Stimulated activated CD8-positive, alpha-beta memory T cell treated with anti-CD3 and anti-CD28 coated beads, Interleukin-4, amount 100 ng/mL, for 24 hours (primary cell): ENCODE measurements at places on chromosomes 16 and 17.

GRCh38 chr16:49800876-49801275 is 55.0 kb downstream of the ZNF423 start:
- no peak for DNase-seq

GRCh38 chr17:80003969-80004368 is 31.7 kb downstream of the TBC1D16 start:
- no peak for DNase-seq

DNA sequence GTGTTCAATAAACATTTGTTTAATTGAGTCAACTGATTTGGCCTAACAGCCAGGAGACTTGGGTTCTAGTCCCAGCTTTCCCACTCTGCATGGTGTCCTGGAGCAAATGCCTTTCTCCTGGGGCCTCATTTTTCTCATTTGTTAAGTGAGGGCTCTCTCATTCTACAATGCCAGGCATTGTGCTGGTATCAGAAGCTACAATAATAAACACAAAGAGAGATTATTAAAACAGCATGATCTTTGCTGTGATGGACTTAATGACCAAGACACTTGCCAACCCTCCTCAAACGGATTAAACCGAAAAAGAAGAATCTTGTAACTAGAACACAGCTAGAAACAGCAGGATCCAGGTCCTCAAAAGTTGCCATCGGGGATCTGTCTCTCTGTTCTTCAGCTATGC is 4.8 kb upstream of the VAMP2 start:
- DNase-seq, result no peak

DNA sequence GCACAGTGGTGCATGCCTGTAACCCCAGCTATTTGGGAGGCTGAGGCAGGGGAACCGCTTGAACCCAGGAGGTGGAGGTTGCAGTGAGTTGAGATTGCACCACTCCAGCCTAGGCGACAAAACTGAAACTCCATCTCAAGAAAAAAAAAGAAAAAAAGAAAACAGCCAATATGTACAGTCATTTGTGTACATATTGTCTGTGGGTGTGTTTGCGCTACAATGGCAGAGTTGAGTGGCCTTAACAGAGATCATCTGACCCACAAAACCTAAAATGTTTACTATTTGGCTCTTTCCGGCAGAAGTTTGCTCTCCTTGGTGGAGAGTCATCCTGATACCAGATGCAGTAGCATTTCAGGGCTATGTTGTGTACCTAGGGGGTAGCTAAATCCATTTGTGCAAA is 57.9 kb downstream of the ARSG start:
- DNase-seq, result no peak

GRCh38 chr16:81551151-81551808 is 106.7 kb downstream of the CMIP start:
- no peak for DNase-seq

DNA sequence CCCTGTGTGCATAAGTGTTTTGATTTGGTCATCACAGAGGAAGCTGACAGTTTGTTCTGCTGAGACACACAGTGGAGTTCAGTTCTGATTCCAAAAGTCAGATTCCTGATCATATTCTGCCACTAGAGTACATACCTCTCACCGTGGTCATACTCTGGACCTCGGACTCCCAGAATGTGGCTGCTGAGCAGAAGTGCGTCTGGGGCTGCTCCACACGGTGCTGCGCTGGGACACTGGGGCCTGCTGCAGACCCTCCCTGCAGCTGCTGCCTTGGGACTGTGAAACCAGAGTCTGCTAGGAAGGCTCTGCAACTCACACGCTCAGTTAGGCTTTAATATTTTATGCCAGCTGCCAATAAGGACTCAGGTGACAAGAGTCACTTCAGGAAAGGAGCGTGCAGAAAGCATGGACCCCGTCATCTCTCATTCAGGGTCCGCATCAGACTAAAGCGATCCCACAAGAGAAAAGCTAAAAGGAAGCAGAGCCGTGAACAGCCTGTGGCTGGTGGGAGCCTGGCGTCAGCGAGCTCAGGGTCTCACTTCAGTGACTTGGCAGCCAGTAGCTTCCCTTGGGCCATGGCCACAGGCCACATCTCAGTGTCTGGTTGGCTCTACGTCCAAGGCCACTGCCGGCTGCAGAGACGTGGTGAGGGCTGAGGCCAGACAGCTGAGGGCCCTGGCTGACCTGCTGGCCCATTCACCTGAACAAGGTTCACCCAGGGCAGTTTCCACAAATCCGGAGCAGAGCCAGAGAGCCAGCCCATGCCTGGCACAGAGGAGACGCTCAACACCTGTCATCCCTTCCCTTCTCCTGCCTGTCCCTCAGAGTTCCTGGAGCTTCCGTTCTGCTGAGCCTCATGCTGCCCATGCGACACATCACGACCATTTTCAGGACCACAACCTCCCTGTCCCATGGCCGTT is 24.7 kb upstream of the KIFC3 start:
- DNase-seq, result no peak

DNA sequence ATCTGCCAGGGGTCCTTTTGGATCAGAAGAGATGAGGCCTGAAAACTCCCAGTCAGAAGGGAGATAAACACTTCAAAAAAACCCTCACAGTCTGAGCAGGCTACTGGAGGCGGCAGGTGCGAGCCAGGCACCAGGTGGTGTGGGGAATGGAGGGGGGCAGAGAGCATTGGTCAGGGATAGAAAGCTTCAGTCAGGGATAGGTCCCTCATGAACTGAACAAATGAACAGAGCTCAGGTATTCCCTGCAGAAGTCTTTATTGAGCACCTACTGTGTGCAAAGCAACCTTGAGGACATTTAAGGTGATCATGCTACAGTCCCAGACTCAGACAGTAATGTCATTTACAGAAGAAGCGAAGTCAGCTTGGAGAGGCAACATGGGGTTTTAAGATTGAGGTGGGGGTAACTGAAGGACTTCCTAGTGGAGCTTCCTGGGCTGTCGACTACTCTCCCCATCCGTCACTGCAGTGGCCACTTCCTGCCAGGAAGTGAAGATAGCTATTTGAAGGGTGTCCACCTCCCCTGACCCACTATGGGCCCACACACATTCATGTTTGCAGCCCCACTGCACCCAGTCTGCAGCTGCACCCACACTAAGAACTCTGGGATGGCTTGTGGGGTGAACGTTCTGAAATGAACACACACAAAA is 3.2 kb downstream of the KIFC3 start:
- no peak for DNase-seq

DNA sequence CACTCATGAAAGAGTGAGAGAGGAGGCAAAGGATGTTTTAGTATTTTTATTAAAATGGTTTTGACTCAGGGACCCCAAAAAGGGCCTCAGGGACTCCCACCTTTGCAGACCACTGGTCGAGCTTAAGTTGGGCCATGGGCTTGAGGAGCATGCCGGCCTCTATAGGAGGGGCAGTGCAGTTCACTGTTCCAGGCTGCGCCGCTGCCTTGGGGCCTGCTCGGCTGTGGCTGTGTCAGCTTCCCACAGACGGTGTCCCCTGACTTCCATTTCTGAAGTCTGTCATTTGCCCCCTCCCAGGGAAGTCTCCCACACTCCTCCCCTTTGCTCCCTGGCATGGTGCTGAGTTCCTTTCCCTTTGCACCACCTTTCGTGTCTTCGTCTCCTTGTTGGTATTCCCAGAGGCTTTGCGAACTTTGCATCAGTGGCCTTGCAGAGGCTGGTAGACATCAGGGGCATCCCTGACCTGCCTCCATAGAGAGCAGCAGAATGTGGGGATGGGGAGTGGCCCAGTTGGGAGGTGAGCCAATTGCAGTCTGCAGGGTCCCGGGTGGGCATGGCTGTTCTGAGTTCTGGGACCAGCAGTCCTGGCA is 17.1 kb downstream of the MPRIP start:
- no peak for DNase-seq

GRCh38 chr17:80476877-80477646 is 655 bp upstream of the NPTX1 start:
- no peak for DNase-seq

DNA sequence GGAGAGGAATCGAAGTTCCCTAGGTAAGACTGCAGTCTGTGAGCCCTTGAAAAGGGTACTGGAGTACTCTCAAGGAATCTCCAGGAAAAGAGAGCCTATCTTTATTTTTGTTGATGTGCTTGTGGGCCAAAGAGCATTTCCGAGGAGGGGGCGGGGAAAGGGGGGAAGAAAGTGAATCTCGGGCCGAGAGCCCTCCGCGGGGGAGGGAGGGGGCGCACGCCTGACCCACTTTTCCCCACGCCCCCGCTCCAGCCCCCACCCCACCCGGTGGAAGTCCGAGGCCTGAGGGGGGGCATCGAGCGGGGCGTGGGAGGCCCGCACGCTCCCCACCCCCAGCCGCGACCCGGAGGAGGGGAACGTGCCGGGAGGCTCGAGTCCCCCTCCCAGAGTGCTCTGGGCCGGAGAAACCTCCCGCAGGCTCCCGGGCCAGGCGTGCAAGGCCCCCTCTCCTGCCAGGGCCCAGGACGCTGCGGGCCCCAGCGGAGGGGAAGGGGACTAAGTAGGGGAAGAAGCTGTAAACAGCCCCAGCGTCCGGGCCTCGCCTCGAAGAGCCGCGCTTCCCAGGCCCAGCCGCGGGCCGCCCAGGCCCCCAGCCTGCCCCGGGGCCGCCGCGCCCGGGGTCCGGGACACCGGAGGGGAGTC is 444 bp downstream of the HELZ start:
- no peak for DNase-seq

DNA sequence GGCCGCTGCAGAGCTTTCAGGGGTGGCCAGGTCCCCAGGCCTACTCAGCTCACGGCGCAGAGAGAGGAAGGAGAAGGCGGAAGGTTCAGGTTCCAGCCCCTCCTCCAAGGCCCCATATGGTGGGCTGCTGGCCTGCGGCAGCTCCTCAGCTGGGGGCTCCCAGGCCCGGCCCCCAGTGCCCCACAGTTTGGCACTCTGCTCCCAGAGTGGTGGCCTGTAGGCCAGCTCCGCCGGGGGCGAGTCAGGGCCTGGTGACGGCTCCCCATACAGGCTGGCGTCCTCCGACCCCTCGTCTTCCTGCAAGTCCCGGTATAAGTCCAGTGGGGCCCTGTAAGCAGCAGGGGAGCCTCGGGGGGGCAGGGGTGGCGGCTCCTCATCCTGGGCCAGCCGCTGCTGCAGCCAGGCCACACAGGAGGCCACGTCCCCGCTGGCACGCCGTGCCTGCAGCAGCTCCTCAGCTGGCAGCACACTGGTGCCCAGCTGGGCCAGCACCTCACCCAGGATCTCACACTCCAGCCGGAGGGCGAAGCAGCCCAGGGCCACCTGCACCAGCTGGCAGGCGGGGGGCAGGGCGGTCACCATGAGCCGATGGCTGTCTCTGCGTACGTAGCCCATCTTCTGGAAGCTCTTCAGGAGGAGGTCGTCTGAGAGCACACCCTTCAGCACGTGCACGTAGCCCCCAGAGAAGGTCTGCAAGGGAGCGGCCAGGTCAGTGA is 3.7 kb downstream of the SPATA2L start:
- DNase-seq, result no peak

GRCh38 chr16:49026566-49027181 is 255.0 kb downstream of the CBLN1 start:
- DNase-seq, result no peak

DNA sequence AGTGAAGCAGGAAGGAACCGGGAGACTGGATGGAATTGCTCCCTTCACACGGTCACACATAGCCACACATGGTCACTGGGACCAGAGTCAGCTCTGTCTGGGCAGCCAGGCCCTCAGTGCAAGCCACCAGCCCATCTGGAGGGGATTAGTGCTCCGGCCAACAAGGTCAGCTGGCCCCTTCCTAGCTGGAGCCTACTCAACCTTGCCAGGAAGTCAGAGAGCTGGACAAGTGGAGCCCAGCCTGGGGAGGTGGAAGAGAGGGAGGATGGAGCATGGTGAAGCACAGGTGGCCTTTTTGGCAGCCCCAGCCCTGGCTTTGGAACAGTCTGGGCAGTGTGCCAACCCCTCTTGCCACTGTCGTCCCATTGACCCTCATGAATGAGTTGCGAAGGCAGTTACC is 3.7 kb upstream of the CACNA1G start:
- no peak for DNase-seq

DNA sequence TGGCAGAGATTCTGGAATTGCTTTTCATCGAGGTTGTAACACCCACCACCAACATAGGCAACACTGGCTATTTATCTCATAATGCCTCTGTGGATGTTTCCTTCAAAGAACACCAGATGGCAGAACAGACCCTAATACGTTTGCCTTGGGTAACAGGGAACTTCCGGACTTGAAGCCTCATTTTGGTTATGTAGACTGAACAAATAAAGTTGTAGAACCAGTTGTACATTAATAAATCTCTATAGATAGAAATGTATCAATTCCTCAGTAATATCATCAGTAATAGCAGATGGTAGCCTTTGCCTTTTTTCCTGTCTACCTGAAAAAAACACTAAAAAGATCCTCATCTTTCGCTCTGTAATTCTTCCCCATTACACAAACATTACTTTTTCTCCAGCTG is 25.9 kb upstream of the APOH start:
- DNase-seq, result no peak

- DNase-seq, result no peak
These were observed 78.8 kb downstream of the GNAO1 start for GRCh38 chr16:56269811-56270684.

GRCh38 chr16:51615141-51615540 is 464.1 kb upstream of the SALL1 start:
- DNase-seq, result no peak

GRCh38 chr17:80374732-80375585 is 40.0 kb upstream of the ENDOV start:
- no peak for DNase-seq

DNA sequence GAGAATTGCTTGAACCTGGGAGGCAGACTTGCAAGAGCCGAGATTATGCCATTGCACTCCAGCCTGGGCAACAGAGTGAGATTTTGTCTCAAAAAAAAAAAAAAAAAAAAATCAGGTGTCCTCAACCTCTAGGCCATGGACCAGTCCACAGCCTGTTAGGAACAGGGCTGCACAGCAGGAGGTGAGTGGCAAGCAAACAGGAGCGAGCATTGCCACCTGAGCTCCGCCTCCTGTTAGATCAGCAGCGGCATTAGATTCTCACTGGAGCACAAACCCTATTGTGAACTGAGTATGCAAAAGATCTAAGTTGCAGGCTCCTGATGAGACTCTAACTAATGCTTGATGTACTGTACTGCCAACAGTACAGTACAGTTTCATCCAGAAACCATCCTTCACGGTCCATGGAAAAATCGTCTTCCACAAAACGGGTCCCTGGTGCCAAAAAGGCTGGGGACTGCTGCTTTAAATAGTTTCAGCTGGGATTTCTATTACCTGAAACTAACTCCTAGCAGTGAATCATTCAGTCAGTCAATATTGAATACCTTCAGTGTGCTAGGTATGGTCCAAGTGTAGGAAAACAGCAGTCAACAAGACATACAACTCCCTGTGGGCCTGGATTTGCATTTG is 56.3 kb upstream of the DHX40 start:
- no peak for DNase-seq

GRCh38 chr17:7392696-7393612 is 1.4 kb downstream of the PLSCR3 start:
- no peak for DNase-seq

- DNase-seq, result no peak
These were observed 27.8 kb downstream of the TMEM92 start for GRCh38 chr17:50301891-50302584.

GRCh38 chr16:15861996-15862395 is 5.2 kb upstream of the MYH11 start:
- no peak for DNase-seq

DNA sequence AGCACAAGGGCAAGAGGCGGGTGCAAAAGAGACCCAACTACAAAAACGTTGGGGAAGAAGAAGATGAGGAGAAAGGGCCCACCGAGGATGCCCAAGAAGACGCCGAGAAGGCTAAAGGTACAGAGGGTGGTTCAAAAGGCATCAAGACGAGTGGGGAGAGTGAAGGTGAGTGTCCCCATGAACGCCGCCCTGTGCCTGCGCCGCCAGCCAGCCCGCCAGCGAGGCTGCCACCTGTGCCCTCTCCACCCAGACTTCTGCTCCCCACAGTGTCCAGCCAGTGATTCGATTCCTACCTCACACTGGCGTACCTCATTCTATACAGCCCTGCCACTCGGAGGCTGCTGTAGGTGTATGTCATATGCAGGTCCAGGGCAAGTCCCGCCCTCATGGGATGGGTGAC is 58.8 kb downstream of the CLEC16A start:
- no peak for DNase-seq
